Testis (tissue), 5 donors: ENCODE measurements at places on chromosomes 3 and 15. TPM values are rescaled to one million over a fixed set of nuclear protein-coding genes. Genes with fewer than 3 reads are reported as not detected.

DNA sequence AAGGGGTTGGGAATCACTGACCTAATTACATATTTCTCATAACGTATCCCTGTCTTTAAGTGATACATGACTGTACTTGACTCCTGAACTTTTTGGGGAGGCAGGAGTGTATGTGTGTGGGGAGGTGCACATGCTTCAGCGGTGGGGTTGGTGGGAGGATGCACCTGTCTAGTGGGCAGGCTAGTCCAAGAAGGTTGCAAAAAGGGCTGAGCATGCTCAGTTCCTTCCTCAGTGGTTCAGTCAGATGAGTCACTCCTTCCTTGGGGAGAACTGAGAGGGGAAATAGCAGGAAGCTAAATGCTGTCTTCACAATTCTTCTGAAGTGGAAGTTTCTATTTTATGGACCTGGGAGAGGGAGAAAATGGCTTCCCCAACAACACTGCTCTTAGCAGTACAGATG is 24.6 kb upstream of the AP4E1 start:
- no peaks in the 10 kb centered on the region for H3K36me3 ChIP-seq
- no peak for DNase-seq
- no peak overlapping the region for H3K4me3 ChIP-seq
- peaks cover 8% of the 10 kb centered on the region for H3K4me1 ChIP-seq

GRCh38 chr3:140447136-140447535 is 230.7 kb upstream of the TRIM42 start:
- H3K4me3 ChIP-seq = no peak overlapping the region
- H3K27me3 ChIP-seq = no peaks in the 10 kb centered on the region
- DNase-seq = peak; percentile 41
- no peaks in the 10 kb centered on the region for H3K4me1 ChIP-seq
- no peaks in the 10 kb centered on the region for H3K36me3 ChIP-seq

DNA sequence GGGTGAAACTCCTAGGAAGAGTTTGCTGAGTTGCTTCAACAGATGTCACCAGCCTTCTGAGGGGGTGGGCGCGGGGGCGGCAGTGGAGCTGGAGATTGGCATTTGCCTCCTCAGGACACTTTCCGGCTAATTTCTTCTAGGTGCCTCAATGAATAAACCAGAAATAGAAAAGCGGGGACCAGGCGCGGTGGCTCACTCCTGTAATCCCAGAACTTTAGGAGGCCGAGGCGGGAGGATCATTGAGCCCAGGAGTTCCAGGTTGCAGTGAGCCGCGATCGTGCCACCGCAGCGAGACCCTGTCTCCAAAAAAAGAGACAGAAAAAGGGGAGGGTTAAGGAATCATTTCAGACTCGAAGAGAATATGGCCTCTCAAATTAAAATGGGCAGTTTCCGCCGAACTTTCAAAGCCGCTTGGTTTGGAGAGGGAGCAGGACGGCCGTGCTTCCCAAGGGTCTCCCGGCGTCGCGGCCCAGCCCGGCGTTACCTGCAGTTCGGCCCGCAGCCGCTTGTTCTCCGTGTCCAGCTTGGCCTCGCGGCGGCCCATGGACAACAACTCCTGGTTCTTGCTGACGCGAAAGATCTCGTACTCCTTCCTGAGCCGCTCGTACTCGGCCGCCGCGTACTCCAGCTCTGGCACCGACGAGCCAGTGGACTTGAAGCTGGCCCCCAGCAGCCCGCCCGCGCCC is 587 bp downstream of the NPHP3 start:
- DNase-seq = peak; percentile 63
- H3K36me3 ChIP-seq = no peaks in the 10 kb centered on the region
- H3K4me3 ChIP-seq = peak overlapping the region; percentile 80
- peak overlapping the region; percentile 80 for H3K27ac ChIP-seq
- peaks cover 14% of the 10 kb centered on the region for H3K4me1 ChIP-seq

- no peaks in the 10 kb centered on the region for H3K27me3 ChIP-seq
- DNase-seq = no peak
- H3K27ac ChIP-seq = no peak overlapping the region
- no peaks in the 10 kb centered on the region for H3K36me3 ChIP-seq
- no peaks in the 10 kb centered on the region for H3K4me1 ChIP-seq
These were observed 1100.4 kb downstream of the ROBO2 start for GRCh38 chr3:78140274-78140673.

- no peak overlapping the region for H3K27ac ChIP-seq
- DNase-seq = no peak
- no peaks in the 10 kb centered on the region for H3K27me3 ChIP-seq
- H3K36me3 ChIP-seq = no peaks in the 10 kb centered on the region
- H3K4me1 ChIP-seq = peaks cover 14% of the 10 kb centered on the region
These were observed 40.1 kb upstream of the SEMA4B start for GRCh38 chr15:90160781-90161727.

DNA sequence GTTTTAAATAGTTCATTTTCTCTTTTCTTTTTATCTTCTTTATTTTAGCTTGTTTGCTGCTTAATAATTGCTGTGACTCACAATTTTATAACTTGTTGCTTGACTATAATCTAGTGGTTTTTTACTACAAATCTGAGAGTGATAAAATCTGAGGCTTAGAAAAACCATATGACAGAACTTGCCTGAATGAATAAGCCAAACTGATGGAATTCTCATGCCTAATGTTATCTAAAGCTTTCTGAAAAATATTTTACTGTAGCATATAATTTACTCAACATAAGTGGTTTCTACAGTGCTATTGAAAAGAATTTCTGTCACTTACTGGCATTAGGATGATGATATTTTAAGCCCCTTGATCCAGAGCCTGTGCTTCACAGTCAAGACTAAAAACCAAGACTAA is 175.1 kb downstream of the VGLL3 start:
- H3K36me3 ChIP-seq = no peaks in the 10 kb centered on the region
- DNase-seq = no peak
- no peak overlapping the region for H3K4me3 ChIP-seq
- H3K4me1 ChIP-seq = no peaks in the 10 kb centered on the region

GRCh38 chr3:53533472-53533871 is 39.1 kb downstream of the CACNA1D start:
- no peaks in the 10 kb centered on the region for H3K36me3 ChIP-seq
- H3K27ac ChIP-seq = no peak overlapping the region
- no peaks in the 10 kb centered on the region for H3K27me3 ChIP-seq
- DNase-seq = no peak

DNA sequence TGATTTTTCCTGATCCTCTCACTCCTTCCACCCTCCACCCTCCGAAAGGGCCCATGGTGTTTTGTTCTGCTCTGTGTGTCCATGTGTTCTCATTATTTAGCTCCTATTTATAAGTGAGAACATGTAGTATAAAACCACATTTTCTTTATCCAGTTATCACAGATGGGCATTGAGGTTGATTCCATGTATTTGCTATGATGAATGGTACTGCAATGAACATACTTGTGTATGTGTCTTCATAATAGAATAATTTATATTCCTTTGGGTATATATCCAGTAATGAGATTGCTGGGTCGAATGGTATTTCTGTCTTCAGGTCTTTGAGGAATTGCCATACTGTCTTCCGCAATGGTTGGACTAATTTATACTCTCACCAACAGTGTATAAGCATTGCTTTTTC is 126.0 kb downstream of the IMPG2 start:
- H3K27ac ChIP-seq = no peak overlapping the region
- H3K4me1 ChIP-seq = no peaks in the 10 kb centered on the region
- H3K4me3 ChIP-seq = no peak overlapping the region
- H3K36me3 ChIP-seq = no peaks in the 10 kb centered on the region

DNA sequence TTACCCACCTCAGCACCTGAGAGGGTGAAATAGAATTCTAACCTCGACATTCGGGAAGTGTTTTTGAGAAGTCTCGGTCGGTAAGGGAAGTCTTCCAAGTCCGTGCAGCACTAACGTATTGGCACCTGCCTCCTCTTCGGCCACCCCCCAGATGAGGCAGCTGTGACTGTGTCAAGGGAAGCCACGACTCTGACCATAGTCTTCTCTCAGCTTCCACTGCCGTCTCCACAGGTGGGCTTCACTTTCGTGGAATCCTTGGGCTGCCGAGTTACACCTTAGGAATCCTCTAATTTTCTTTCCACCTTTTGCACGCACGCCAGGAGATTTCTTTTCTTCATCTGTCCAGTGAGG is 775 bp downstream of the CCNDBP1 start:
- peak overlapping the region; percentile 83 for H3K27ac ChIP-seq
- H3K27me3 ChIP-seq = no peaks in the 10 kb centered on the region
- no peaks in the 10 kb centered on the region for H3K36me3 ChIP-seq
- H3K4me3 ChIP-seq = peak overlapping the region; percentile 94
- peaks cover 9% of the 10 kb centered on the region for H3K4me1 ChIP-seq

DNA sequence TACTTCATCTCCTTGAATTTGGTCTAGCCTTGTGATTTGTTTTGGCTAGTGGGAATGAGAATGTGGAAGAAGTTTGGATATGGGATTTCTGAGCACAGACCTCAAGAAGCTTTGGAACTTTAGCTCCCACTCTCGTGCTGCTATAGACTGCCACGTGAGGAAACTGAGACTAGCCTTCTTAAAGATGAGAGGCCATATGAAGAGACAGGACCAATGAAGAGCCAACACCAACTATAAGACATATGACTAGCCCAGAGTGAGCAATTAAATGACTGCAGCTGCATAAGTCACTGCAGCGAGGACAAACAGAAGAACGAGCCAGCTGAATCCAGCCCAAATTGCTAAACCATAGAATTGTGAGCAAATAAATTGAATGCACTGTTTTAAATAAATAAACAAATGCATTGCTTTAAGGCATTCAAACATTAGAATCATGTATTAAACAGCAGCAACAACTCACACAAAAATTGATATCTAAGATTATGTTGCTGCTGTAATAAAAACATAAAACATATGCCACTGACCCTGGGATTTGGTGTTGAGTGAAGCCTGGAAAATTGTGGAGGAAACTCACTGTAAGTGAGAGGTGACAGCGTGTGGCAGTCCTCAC is 15.7 kb upstream of the CNTN4 start:
- H3K4me1 ChIP-seq = no peaks in the 10 kb centered on the region
- H3K36me3 ChIP-seq = no peaks in the 10 kb centered on the region
- H3K27ac ChIP-seq = no peak overlapping the region
- H3K4me3 ChIP-seq = peak overlapping the region; percentile 6
- DNase-seq = no peak

DNA sequence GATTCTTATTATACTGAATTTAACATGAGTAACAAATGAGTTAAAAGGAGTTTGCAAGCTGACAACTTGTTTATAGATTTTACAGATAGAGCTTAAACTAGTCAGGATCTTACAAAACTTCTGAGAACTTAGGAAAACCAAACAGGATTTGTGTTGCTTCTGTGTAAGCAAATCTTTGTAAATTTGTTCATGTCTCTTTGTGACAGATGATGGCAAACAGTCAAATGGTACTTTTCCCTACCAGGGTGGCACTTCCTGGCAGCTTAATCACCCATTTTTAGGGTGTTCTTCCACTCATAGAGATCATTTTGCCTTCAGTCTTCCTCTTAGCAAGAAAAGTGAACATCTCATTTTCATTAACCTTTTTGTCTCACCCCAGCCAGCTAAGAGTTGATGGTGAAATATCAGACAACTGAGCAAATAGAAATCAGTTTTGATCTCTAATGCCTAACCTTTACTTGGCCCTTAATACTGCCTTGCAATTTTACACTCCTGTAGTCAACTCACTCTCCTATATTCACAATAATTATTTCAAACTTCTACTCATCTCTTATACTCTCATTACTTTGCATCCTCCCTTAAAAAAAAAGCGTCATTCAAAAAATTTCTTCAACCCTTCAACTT is 23.7 kb upstream of the NECTIN3 start:
- H3K27ac ChIP-seq = no peak overlapping the region
- DNase-seq = no peak
- H3K36me3 ChIP-seq = no peaks in the 10 kb centered on the region
- H3K4me3 ChIP-seq = no peak overlapping the region
- H3K27me3 ChIP-seq = no peaks in the 10 kb centered on the region

DNA sequence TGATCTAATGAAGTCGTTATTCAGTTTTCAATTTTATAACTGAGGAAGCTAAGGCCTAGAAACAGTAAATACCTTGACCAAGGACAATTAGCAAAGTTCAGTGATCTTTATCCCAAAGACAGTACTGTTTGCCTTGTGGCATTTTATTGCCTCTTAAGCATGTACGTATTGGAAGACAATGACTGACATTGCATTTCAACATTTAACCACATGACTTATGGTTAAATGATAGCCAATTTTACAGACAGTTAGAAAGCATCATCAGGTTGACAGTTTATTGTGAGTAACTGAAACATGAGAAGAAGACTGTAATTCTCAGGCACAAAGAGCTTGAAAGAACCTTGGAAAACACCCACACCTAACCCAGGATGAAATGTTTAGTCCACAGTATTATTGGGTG is 390.8 kb upstream of the ZNF385D start:
- no peaks in the 10 kb centered on the region for H3K4me1 ChIP-seq
- H3K4me3 ChIP-seq = no peak overlapping the region
- no peak overlapping the region for H3K27ac ChIP-seq
- H3K27me3 ChIP-seq = no peaks in the 10 kb centered on the region
- no peak for DNase-seq
- H3K36me3 ChIP-seq = no peaks in the 10 kb centered on the region

DNA sequence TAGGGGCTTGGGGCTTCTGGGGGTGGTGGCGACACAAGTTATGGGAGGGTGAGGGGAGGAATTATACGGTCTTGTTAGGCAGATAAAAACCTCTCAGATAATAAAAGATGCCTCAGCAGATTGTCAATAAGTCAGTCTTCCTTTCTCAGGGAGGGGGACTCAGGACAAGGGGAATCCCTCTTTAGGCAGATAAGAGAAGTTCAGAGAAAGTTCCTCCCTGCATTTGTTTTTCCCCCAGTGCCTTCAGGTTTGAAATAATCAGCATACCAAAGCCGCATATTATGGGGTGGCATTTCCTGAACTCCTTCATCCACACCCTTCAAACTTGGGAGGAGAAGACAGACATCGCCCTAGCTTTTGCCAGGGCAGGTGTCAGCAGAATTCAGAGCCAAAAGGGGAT is 8.5 kb downstream of the PPCDC start:
- DNase-seq = no peak
- no peaks in the 10 kb centered on the region for H3K27me3 ChIP-seq
- H3K36me3 ChIP-seq = no peaks in the 10 kb centered on the region
- H3K27ac ChIP-seq = no peak overlapping the region
- peaks cover 30% of the 10 kb centered on the region for H3K4me1 ChIP-seq

DNA sequence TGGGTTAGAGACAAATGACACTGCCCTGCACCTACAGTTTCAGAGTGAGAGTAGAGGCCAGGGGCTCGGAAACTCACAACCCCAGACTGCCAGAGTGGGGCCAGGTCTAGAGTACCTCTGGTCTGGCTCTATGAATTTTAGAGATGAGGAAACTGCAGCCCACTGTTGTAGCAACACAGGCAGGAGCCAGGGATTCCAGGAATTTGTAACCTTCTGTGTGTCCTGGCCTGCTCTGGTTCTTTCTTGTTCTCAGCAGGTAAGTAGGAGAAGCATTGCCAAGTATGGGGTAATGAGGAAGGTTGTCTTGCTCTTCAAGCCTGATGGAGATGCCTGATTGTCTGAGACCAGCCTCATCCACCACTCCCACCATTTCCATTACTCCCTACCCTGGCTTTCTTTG is 221.8 kb downstream of the UACA start:
- no peak for DNase-seq
- no peaks in the 10 kb centered on the region for H3K27me3 ChIP-seq
- H3K36me3 ChIP-seq = no peaks in the 10 kb centered on the region
- H3K4me1 ChIP-seq = no peaks in the 10 kb centered on the region
- H3K4me3 ChIP-seq = no peak overlapping the region
- H3K27ac ChIP-seq = no peak overlapping the region

FYCO1 gene
- total RNA-seq = 21.7 TPM

ATP8B4 gene
- total RNA-seq = 2.4 TPM

PROS1 gene
- total RNA-seq = 14.3 TPM

DPPA2 gene
- 10.2 TPM for total RNA-seq
